ENCODE measurements at places on chromosomes 2 and 18. TPM values are rescaled to one million over a fixed set of nuclear protein-coding genes. Genes with fewer than 3 reads are reported as not detected.

GRCh38 chr18:427005-427404, 73.5 kb downstream of the COLEC12 start:
- DNase-seq = no peak

RIT2 gene
- total RNA-seq = 0.36 TPM

LOXL3 gene
- 8.0 TPM for total RNA-seq

- DNase-seq = no peak
Observed at GRCh38 chr2:53896864-53897263, 37.1 kb upstream of the GPR75 start.

DNA sequence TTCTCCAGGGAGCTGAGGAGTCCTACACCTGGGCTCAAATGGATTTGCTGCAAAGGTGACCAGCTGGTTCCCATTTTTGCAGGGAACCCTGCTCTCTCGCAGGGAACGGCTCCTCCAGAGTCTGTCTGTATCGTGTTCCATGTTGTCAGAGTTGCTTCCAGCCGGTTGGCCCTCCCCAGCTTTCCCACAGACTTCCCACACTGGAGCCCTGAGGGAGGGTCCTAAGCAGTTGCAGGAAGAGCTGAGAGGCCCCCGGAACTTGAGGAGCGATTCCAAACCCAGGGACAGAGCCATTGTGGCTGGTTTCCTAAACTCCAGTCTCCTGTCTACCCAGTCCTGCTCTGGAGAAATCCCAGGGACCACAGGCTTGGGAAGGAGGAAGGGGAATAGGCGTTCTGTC, 121.7 kb upstream of the PPP1CB start:
- DNase-seq = no peak

DNA sequence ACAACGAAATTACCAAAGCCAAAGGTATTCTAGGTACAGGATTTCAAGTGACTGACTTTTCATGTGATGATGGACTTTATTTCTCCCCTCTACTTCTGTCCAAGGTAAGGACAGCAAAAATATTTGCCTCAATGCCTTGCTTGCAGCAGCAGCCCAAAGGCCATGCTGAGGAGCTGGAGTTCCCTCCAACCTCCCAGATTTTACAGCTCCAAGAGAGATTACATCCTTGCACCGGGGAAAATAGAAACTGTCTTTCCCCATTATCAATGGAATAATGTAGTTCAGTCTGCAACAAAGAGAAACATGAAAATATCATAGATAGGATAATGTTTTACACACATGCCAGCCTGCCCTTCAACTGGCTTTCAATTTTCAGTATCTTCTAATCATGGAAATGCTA, 13.5 kb downstream of the HSPD1 start:
- DNase-seq = no peak

DNA sequence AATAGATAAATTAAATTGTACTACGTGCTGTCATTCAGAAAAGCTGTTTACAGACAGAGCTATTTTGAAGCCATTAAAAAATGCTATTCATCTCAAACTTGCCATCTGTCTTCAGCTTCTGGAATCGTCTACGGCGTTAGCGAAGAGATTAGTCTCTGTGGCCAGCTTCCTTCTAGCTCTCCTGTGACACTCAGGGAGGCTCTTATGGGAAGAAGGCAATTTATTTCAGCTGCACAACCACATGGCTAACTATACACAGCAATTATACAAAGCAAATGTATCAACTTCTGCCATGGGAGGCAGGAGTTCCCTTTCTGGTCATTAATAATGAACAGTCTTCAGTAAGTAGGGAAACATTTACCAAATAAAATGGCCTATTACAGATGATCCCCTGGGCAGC, 6.3 kb downstream of the CTAGE1 start:
- no peak for DNase-seq

DNA sequence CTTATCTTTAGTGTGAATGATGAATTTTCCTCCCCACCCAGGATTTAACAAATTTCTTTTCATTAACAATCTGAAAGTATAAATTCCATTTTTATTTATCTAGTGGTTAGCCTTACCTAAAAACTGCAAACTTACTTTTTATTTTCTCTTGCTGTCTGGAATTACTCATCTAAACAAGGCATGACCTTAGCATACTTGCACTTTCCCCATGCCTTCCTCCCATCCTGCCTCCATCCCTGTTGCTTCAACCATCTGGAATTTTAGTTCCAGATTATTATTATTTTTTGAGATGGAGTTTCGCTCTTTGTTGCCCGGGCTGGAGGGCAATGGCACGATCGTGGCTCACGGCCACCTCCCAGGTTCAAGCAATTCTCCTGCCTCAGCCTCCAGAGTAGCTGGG, 35.6 kb downstream of the GDF7 start:
- DNase-seq = no peak

- no peak for DNase-seq
Observed at GRCh38 chr2:174121612-174122011, 126.7 kb downstream of the OLA1 start.

GRCh38 chr18:43049021-43049420, 66.5 kb downstream of the RIT2 start:
- DNase-seq = no peak

GRCh38 chr2:63893163-63893562, 51.5 kb downstream of the UGP2 start:
- no peak for DNase-seq

GRCh38 chr2:121735518-121736074, 1.1 kb downstream of the NIFK start:
- DNase-seq = no peak

- DNase-seq = peak; percentile 97
Observed at GRCh38 chr18:48410095-48410920, 1.1 kb upstream of the ZBTB7C start.

DNA sequence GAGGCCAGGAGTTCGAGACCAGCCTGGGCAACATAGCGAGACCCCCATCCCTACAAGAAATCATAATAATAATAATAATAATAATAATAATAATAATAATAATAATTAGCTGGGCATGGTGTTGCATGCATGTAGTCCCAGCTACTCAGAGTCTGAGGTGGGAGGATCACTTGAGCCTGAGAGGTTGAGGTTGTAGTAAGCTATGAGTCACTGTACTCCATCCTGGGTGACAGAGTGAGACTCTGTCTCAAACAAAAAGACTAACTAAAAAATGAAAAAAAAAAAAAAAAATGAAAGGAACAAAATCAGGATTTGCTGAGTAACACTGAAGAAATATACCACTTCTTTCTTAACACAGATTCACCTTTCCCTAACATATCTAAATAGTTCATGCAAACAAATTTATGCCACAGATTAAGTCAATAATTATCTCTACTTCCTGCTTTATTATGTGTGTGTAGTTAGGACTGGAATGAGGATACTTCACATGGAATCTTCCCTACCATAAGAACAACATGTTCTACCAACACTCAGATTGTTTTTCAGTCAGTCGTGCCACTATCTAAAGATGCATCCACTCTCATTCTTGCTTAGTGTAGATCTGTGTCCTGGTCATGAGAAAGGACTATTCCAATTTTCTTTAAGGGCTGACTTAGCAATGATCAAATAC, 928.7 kb downstream of the SLC4A3 start:
- DNase-seq = no peak

ANKRD53 gene
- total RNA-seq = 0.97 TPM

DNA sequence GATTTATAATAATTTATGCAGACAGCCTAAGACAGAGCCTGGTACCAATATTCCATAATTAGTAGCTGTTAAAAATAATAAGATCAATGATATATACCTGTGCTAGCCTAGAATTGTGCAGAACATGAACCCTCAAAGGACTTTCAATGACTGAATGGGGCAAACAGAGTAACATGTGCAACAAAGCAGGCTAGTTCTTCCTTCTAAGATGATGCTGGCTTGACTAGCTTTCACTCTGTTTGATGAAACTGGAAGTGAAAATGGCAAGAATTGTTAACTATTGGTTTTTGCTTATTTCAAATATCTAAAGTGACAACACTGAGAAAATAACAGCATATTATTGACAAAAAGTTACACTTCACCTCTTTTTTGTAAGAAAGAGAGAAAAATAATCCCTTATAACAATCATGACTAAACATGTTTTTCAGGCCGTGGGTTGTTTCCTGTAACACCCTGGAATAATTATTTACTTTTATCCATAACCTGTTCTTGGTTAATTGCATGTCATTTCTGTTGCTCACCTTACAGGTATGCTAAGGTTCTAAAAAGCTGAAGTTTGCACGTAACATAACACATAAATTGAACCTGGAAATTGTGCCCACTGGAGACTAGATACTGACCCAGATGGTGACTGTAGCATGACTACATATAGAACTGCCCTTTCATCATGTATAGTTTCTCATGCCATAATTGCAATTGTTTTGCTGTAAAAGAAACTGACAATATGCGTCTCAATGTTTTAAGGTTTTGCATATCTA, 108.7 kb downstream of the C18orf54 start:
- DNase-seq = no peak

Measured in endodermal cell (in vitro differentiated cells).